ENCODE measurements at places on chromosomes 2 and 18.

GRCh38 chr2:177164584-177165052, 48.0 kb upstream of the HNRNPA3 start:
- peak; percentile 56 for DNase-seq

GRCh38 chr2:48888066-48888465, 132.5 kb upstream of the LHCGR start:
- DNase-seq, result no peak

- no peak for DNase-seq
Observed at GRCh38 chr2:486371-486770, 190.8 kb downstream of the TMEM18 start.

DNA sequence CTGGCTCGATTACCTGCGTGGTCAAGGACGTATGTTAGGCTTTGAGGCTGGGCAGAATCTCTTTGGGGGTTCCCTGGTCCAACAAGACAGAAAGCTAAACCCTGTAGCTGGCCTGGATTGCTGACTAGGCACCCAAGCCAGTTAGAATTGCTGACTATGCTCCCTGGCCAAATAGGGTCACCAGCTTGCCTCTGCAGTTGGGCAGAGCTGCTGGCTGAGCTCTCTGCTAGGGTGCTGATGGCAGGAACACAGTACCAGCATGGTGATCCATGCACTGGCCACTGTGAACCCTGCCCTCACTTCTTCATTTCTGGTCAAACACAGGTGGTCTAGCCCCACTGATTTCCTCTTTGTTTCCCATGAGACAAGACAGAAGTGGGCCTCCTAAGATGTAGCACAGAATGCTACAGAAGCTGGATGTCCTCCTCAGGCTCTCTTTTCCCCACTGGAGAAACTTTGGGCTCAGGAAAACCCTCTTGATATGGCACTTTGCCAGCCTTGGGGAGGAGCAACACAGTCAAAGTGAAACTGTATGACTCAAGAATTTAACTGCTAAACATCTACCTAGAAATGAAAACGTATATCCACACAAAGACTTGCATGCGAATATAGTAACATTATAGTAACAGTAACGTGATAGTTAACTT, 20.8 kb downstream of the SP140L start:
- DNase-seq, result no peak

GRCh38 chr2:120825370-120826259, 89.9 kb downstream of the GLI2 start:
- no peak for DNase-seq

GRCh38 chr2:172193331-172194089, 90.8 kb upstream of the DLX2 start:
- DNase-seq, result no peak

GRCh38 chr2:55995211-55995610, 71.6 kb upstream of the EFEMP1 start:
- DNase-seq, result no peak

GRCh38 chr2:72316774-72317173, 169.1 kb upstream of the CYP26B1 start:
- DNase-seq, result no peak

Data from stimulated activated CD8-positive, alpha-beta memory T cell treated with anti-CD3 and anti-CD28 coated beads, Interleukin-7, amount 100 ng/mL, for 24 hours (primary cell).